IPS DF 6.9 (cell line): ENCODE measurements at places on chromosomes 4 and X.

DNA sequence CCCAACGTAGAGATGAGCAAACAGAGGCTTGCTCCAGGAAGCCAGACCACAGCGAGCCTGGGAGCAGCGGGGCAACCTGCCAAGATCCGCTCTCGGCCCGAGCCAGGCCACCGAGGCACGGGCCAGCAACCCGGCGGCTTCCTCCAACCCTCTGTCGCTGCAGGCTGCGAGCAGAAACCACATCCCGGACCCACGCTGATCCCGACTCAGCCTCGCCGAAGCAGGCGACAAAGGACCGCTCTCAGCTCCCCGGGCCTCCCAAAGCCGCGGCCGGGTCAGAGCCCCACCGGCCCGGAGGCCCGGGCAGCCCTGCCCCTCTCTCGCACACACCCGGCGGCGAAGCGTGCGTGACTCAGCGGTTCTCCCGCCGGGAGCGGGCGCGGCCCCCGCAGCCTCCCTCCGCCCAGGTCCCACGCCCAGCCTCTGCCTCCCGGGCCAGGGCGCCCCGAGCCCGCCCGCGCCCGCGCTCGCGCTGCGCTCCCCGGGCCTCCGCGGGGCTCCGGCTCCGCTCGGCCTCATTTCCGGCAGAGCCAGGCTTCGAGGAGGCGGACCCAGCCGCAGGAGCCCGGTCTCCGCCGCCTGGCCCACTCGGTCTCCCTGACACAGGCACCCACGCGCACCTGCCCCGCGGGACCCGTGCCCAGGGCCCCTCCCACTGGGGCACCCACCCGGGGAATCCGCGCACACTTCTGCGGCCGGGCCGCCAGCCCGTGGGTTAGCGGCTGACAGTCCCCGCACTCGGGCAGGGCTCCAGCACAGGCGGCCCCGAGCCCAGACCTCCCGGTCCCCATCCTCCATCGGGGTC lies 1.7 kb downstream of the PPP2R2C start:
- DNase-seq = no peak

DNA sequence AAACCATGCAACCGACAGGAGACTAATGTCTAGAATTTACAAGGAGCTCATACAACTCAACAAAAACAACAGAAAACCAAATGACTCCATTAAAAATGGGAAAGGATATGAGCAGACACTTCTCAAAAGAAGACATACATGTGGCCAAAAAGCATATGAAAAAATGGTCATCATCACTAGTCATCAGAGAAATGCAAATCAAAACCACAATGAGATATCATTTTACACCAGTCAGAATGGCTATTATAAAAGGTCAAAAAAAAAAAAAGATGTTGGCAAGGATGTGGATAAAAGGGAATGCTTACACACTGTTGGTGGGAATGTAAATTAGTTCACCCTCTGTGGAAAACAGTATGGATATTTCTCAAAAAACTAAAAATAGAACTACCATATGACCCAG lies 50.5 kb upstream of the CHRDL1 start:
- no peak for DNase-seq

GRCh38 chrX:130012683-130013082 lies 30.2 kb downstream of the BCORL1 start:
- DNase-seq = no peak

GRCh38 chr4:148812101-148812500 lies 369.9 kb upstream of the NR3C2 start:
- no peak for DNase-seq

GRCh38 chrX:106802063-106802387 lies 448 bp upstream of the TBC1D8B start:
- no peak for DNase-seq

DNA sequence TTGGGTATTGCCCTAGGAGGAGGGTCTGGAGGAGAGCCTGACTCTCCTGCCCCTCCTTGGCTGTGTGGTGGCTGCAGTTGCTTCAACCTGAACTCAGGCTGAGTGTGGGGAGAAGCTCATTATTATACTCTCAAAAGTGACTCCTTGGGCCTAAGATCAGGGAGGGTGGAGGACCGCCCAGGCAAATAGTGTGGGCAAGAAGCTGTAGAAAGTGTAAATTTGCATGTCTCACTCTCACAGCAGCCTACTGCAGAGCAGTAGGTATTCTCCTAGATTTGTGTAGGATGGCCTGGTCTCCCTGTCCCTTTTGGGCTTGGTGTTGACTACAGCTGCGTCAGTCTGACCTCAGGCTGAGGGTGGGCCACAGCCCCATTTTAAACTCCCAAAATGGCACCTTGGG lies 156.1 kb downstream of the ZNF330 start:
- DNase-seq = no peak

DNA sequence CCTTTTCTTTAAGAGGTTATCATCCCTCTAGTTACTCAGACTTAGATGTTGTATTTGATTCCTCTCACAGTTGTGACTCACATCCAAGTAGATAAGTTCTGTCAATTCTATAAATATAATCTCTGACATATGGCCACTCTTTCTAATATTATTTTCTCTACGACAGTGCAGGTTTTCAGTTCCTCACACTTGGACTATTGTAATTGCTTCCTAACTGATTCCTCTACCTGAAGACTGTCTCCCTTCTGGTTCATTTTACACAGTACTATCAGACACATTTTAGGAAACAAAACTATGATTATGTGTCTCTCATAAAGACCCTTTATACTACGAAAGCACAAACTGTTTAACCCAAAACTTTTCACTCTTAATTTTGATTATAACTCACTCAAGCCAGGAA lies 31.3 kb upstream of the GNRHR start:
- no peak for DNase-seq

DNA sequence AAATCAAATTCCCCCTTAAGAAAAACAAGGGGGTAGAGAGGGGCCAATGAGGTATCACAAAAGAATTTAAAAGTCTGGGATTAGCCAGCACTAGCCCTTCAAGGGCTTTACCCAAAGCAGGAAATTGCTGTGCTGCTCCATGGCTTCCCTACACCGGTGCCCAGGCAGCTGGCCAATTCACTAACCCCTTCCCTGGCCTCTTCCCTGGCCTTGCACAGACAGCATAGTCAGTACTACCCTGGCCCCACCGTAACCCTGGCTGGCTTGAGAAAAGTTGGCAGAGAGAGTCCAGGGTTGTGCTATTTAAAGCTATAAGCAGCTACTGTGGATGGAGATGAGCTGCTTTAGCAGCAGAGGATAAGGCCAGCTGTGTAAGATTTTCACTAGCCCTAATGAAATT lies 43.1 kb downstream of the ADAMTS3 start:
- DNase-seq = no peak

GRCh38 chrX:1531096-1531890 lies 5.7 kb downstream of the P2RY8 start:
- DNase-seq = no peak

DNA sequence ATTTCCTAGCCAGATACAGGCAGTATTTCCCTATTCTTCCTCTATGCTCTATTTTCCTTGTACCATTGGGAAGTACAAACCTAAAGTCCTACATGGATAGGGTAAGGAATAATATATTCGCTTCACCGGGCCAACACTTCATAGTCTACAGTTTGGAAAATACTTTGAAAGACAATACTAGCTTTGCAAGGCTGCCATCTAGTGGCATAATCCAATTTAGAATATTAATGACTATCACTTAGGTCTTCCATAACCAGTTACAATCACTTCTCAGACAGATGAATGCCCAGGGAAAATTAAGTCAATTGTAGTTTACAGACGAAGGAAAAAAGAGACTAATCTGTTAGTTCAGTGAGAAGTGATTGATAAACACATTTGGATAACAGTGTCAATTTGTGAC lies 141.0 kb upstream of the FAM47C start:
- no peak for DNase-seq

GRCh38 chr4:92357966-92358365 lies 54.2 kb downstream of the GRID2 start:
- DNase-seq = no peak

DNA sequence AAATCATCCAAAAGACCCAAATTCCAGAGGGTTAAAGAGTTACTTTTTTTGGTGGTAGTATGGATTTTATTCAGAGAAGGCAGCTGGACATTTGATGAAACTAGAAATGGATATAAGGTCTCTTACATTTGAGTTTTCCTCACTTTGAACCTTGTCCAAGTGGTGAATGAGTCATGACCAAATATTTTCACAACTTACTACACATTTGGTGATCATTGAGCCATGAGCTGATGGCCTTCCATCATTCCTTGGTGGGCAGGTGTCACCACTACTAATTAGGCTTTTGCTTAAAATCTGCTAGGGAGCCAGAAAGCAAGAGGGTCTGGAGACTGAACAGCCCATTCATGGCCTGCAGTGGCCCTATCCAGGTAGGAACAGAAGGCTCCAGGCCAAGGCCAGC lies 620.2 kb upstream of the INTU start:
- DNase-seq = no peak

DNA sequence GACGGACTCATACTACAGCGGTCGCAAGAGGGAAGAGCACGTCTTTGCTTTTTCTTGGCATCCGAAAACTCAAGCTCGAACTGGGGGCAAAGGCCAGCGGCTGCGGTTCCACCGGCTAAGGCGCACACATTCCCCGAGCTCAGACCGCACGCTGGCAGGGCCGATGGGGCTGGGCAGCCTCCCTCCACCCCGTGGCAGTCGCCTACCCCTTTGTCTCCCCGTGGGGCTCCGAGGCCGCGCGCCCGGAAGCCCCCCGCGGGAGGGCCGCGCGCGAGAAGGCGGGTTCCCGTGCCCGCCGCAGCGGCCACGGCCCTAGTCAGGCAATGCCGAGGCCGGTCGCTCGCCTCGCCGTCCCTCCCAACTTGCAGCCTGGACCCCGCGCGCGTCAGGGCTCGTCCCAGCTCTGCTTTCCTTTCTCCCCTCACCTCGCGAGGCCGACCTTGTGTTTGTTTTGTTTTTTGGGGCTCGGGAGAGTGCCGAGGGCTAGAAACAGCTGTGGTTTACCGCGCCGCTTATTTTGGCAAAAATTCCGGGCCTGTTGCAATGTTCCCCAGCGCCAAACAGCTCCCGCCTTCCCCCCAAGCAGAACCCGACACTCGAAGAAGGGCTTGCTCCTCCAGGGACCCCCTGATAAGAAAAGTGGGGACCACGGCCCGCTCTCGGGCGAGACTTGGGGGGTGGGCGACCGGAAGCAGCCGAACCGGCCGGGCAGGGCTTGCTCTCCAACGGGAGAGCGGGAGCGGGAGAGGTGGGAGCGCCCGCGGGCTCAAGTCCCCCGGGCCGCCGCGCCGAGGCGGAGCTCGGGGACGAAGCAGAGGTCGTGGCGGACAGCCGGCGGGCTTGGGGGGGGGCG lies 561 bp upstream of the N4BP2 start:
- DNase-seq = no peak

GRCh38 chr4:130712038-130712437 lies 1616.1 kb downstream of the C4orf33 start:
- no peak for DNase-seq
